ENCODE measurements at places on chromosomes 7 and 10.

- DNase-seq: no peak
Observed at GRCh38 chr7:128398016-128398840, 11.6 kb downstream of the IMPDH1 start.

DNA sequence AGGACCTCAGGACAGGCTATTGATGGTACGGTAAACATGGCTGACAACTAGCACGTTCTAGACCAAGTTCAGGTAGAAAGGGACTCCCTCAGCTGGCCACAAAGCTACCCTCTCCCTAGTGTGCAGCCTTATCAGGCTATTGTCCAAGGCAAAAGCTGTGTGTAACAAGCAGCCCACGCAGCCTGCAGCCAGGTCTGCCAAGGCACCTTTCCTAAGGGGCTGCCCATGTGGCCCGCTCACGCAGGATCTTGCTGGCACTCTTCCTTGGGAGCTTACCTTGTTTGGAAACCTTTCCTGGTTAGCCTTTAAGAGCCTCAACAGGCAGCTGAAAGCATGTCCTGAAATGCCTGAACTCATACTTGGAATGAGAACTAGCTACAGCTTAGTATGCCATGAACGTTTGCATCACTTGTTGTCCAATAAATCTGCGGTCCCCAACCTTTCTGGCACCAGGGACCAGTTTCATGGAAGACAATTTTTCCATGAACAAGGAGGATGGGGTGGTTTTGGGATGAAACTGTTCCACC is 51.7 kb downstream of the SYPL1 start:
- no peak for DNase-seq

DNA sequence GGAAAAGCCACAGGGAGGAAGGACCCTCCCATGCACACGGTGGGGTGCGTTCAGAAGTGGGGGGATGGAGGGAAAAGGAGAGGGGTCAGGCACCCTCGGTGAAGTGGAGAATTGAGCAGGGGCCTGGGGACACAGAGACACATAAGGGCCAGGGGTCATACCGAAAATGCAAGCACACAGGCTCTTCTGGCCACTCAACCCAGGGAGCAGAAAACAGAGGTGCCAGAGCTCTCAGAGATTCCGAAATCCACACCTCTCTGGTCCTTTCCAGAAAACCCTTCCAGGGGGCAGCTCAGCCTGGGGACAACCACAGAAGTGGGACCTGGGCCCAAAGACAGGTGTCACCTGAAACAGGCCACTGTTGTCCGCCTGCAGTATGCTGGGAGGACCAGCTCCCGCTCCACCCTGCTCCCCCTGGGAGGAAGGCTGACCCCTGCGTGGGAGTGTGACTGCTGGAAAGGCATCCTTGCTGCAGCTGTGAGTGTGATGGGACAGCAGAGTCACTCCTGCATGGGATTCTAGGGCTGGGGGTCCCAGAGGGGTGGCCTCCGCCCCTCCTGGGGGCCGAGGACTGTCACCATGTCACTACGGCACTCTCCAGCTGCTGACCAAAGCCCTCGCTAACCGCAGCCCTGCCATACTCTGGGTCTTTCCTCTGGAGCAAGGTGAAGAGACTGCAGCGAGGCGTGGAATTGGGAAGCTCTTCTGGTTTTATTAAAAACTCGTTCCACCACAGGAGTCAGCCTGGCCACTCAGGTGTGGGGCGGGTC is 63.1 kb downstream of the TMEM209 start:
- DNase-seq: no peak

GRCh38 chr7:101973130-101973529 is 155.7 kb downstream of the CUX1 start:
- DNase-seq: no peak

- no peak for DNase-seq
Observed at GRCh38 chr7:151122276-151122675, 36.0 kb downstream of the AGAP3 start.
